Endodermal cell (in vitro differentiated cells): ENCODE measurements at places on chromosomes 7 and 10. TPM values are rescaled to one million over a fixed set of nuclear protein-coding genes. Genes with fewer than 3 reads are reported as not detected.
A peak's percentile ranks its signal among the peaks of the same experiment; 100 is the strongest.

Gene ASB10
- total RNA-seq, result not detected in 3 replicates

DNA sequence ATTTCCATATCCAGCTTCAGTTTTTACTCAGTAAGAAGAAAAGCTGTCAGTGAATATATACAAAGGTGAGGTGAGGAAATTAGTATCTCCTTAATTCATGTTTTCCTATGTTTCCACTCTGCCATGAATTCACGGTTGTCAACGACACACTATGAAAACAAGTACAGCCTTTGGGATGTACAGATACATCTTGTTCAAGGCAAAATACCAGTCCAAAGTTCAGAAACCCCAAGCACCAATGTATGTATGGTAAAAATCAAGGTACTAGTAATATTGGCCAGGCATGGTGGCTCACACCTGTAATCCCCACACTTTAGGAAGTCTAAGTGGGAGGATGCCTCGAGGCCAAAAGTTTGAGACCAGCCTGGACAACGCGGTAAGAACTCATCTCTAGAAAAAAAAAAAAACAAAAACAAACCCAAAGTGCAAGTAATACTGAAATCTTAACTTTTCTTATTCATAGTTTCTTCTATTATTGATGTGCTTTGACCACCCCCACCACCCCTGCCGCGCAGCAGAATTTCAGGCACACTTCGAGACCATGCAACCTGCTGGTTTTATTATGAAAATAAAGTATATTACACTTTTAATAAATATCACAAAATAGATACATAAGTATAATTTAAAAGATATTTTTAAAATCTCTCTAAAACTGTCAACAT is 3.5 kb downstream of the ESYT2 start:
- no peaks in the 10 kb centered on the region for H3K27me3 ChIP-seq
- no peak for DNase-seq
- no peaks in the 10 kb centered on the region for H3K36me3 ChIP-seq
- H3K4me3 ChIP-seq, result no peak overlapping the region
- H3K27ac ChIP-seq, result no peak overlapping the region

DNA sequence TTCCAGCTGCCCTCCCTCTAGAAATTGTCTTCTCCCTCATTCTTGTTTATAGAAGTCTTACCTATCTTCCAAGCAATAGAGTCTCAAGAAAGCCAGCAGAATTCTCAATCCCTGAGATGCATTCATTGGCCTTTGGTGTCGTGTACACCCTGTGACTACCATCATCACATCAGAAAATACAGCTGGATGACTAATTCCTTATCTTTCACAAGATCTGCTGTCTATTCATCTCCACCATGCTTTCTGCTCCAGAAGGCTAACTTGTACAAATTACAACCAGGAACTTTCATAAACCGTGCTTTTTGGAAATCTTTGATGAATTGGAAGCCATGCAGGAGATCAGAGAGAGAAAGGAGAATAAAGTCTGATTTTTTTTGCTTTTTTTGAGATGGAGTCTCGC is 1062.9 kb upstream of the GHITM start:
- H3K4me3 ChIP-seq, result no peak overlapping the region
- DNase-seq, result no peak
- H3K36me3 ChIP-seq, result no peaks in the 10 kb centered on the region
- peaks cover 6% of the 10 kb centered on the region for H3K4me1 ChIP-seq

DNA sequence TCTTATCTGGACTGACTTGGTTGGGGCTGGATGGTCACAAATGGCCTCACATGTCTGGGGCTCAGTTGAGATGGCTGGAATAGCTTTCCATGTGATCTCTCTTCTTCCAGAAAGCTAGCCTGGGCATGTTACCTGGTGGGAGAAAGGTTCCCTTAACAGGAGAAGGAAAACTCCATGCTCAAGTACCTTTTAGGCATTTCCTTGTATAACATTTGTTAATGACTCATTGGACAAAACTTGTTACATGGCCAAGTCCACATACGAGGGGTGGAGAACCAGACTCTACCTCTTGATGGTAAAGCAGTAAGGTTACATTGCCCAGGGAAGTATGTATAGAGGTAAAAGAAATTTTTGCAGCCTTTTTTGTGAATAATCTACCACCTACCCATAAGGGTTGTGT is 826.4 kb downstream of the LRMDA start:
- H3K27me3 ChIP-seq, result no peaks in the 10 kb centered on the region
- DNase-seq, result no peak

GRCh38 chr7:134593530-134594392 is 44.9 kb downstream of the AKR1B15 start:
- DNase-seq, result no peak
- no peak overlapping the region for H3K27ac ChIP-seq
- H3K4me1 ChIP-seq, result no peaks in the 10 kb centered on the region
- H3K27me3 ChIP-seq, result no peaks in the 10 kb centered on the region
- no peak overlapping the region for H3K4me3 ChIP-seq

GRCh38 chr10:120572307-120572706 is 115.3 kb downstream of the PLPP4 start:
- no peak for DNase-seq
- H3K36me3 ChIP-seq, result no peaks in the 10 kb centered on the region
- no peaks in the 10 kb centered on the region for H3K27me3 ChIP-seq
- no peaks in the 10 kb centered on the region for H3K4me1 ChIP-seq
- H3K27ac ChIP-seq, result no peak overlapping the region

- H3K27me3 ChIP-seq, result no peaks in the 10 kb centered on the region
- no peak overlapping the region for H3K4me3 ChIP-seq
- H3K36me3 ChIP-seq, result peaks cover 50% of the 10 kb centered on the region
- H3K27ac ChIP-seq, result no peak overlapping the region
Observed at GRCh38 chr7:120794106-120794729, 63.7 kb downstream of the TSPAN12 start.

GRCh38 chr10:103806395-103807187 is 48.8 kb downstream of the SH3PXD2A start:
- H3K27ac ChIP-seq, result no peak overlapping the region
- no peak overlapping the region for H3K4me3 ChIP-seq
- DNase-seq, result no peak
- peaks cover 37% of the 10 kb centered on the region for H3K27me3 ChIP-seq
- no peaks in the 10 kb centered on the region for H3K36me3 ChIP-seq

GRCh38 chr7:1080921-1081255 is 7.0 kb upstream of the GPER1 start:
- H3K27ac ChIP-seq, result peak overlapping the region; percentile 44
- H3K36me3 ChIP-seq, result peaks cover 4% of the 10 kb centered on the region
- H3K4me1 ChIP-seq, result no peaks in the 10 kb centered on the region
- H3K4me3 ChIP-seq, result no peak overlapping the region
- no peaks in the 10 kb centered on the region for H3K27me3 ChIP-seq

DNA sequence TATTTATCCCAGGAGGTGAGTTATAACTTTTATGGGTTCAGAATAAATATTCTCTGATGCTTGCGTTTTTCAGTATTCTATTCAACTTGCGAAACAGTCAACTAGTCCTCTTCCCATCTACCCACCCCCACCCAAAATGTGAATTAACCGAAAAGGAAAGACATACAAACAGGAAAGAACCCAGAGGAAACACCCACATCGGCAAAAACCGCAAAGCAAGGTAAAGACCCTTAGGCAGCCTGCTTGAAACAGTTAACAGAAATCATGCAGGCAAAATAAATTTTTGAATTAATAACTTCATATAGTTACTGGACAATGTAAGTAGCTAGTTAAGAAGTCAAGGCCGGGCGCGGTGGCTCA is 5.4 kb downstream of the ZC3HAV1 start:
- H3K27ac ChIP-seq, result no peak overlapping the region
- DNase-seq, result no peak
- peak overlapping the region; percentile 33 for H3K4me3 ChIP-seq
- H3K4me1 ChIP-seq, result no peaks in the 10 kb centered on the region
- H3K27me3 ChIP-seq, result no peaks in the 10 kb centered on the region
- H3K36me3 ChIP-seq, result peaks cover 28% of the 10 kb centered on the region

DNA sequence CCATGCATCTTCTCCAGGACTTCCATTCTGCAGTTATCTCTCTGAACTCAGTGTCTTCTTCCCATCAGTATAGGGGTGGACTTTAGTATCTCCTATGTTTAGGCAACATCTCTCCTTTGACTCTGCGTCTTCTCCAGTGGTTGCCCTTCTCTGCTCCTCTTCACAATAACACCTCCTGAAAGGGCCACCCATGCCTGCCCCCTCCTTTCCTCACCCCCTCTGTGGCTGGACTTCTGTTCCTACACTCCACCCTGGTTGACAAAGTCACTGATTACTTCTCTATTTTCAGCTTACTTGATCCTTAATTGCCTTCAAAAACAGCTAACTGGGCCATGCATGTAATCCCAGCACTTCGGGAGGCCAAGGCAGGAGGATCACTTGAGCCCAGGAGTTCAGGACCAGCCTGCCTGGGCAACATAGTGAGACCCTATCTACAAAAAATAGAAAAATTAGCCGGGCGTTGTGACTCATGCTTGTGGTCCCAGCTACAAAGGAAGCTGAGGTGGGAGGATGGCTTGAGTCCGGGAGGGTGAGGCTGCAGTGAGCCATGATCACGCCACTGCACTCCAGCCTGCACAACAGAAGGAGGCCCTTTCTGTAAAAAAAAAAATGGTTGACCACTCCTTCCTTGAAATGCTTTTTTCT is 13.7 kb downstream of the SRGN start:
- no peaks in the 10 kb centered on the region for H3K27me3 ChIP-seq
- no peak overlapping the region for H3K4me3 ChIP-seq
- H3K27ac ChIP-seq, result no peak overlapping the region

DNA sequence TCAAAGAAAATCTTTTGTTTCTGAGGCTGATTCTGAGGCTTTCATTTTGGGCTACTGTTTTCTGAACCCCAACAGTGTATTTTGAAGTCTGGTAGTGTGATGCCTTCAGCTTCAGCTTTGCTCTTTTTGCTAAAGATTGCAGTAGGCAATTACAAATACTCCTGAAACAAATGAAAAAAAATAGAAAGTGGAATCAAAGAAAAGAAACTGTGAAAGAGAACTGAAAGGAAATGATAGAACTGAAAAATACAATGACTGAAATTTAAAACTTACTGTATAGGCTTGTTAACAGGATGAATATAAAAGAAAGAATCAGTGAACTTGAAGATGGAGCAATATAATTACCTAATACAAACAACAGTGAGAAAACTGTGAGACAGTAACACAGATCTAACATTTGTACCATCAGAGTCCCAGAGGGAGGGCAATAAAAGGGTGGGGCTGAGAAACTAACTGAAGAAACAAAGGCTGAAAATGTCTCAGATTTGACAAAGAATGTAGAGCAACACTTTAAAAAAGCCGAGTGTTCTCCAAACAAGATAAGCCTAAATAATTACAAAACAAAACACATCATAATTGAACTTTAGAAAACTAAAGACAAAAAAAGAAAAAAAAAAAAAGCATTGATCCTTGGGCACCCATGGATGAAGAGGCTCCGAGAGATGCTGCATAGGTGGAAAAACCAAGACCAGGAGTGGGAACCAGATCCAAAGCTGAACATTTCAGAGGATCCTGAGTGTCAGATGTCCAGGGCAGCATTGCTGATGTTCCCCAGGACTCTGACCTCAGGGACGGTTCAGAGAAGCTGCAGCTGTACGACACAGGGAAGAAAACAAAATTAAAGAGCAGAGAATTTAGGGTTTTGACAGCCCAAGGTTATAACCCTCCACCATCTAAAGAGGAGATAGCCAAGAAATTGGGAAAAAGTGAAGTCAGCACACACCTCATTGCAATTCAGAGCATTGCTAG is 223.2 kb upstream of the IGFBP3 start:
- no peak for DNase-seq
- H3K4me3 ChIP-seq, result no peak overlapping the region
- no peaks in the 10 kb centered on the region for H3K36me3 ChIP-seq

DNA sequence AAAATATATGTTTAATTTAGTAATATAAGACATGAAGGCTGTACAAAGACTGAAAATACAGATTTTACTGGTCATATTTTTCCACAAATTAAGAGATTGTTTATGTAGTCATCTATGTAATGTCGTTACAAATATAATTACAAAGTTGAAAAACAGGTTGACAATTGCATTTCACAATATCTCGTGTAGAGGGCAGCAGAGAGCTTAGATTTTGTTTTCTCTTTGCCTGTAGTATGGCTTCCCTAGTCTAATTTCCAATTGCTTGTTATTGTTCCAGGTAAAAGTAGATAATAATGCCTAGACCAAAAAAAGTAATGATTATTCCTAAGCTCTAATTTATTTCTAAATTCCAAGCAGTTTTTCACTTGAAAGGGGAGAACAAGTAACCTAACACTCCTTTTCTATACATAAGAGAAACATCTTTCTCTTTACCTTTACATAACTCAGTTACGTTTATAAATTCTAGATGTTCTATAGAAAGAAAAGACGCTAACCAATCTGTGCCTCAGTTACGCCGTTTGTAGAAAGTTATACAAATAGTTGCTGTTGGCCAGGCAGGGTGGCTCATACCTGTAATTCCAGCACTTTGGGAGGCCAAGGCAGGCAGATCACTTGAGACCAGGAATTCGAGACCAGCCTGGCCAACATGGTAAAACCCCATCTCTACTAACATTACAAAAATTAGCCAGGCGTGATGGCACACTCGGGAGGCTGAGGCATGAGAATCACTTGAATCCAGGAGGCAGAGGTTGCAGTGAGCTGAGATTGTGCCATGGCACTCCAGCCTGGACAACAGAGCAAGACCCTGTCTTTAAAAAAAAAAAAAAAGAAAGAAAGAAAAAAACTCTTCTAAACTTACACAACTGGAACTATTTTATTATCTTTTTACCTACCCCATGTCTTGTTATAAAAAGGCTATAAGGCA is 30.0 kb downstream of the NET1 start:
- no peaks in the 10 kb centered on the region for H3K4me1 ChIP-seq
- no peak overlapping the region for H3K27ac ChIP-seq
- no peak overlapping the region for H3K4me3 ChIP-seq
- no peak for DNase-seq
- no peaks in the 10 kb centered on the region for H3K27me3 ChIP-seq

GRCh38 chr7:30706908-30707307 is 24.7 kb upstream of the CRHR2 start:
- H3K36me3 ChIP-seq, result no peaks in the 10 kb centered on the region
- H3K4me3 ChIP-seq, result no peak overlapping the region
- H3K27ac ChIP-seq, result no peak overlapping the region
- H3K4me1 ChIP-seq, result no peaks in the 10 kb centered on the region
- H3K27me3 ChIP-seq, result peaks cover 33% of the 10 kb centered on the region
- DNase-seq, result no peak

DNA sequence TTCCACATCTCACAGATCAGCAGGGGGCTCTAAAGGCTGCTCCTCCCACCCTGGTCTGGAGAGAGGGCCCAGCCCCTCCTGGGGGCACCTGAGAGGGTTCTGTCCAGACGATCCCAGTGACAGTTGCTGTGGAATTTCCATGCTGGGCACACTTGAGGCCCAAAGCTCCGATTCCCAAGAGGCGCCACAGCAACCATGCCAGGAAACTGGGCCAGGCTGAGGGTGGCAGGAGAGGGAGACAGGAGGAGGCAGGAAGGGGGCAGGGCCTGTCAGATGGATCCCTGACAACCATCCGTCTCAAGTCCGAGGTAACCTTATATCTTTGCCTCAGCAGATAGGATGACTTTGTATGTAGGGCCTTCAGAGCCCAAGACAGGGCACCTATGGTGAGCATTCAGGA is 4.3 kb upstream of the NOS3 start:
- no peaks in the 10 kb centered on the region for H3K36me3 ChIP-seq
- H3K27me3 ChIP-seq, result peaks cover 36% of the 10 kb centered on the region
- H3K4me3 ChIP-seq, result no peak overlapping the region
- no peaks in the 10 kb centered on the region for H3K4me1 ChIP-seq
- DNase-seq, result peak; percentile 44
- H3K27ac ChIP-seq, result no peak overlapping the region

Gene CACNB2
- total RNA-seq, result 1.9 to 3.3 TPM (median 2.2 TPM) in 3 replicates

GRCh38 chr7:26136831-26137230 is 15.2 kb upstream of the NFE2L3 start:
- DNase-seq, result no peak
- no peak overlapping the region for H3K4me3 ChIP-seq
- no peak overlapping the region for H3K27ac ChIP-seq
- H3K36me3 ChIP-seq, result no peaks in the 10 kb centered on the region
- H3K27me3 ChIP-seq, result no peaks in the 10 kb centered on the region
- no peaks in the 10 kb centered on the region for H3K4me1 ChIP-seq

Gene CPA4
- 0.32 TPM in 1 of 2 replicates, not detected in the other for total RNA-seq
